ENCODE measurements at places on chromosomes 11 and 22.

GRCh38 chr11:6419009-6419631 is at the start of gene APBB1:
TSS of gene APBB1 (minus strand) at chr11:6419094. CDS start at chr11:6411347, 7,747 bp downstream.
- DNase-seq: peak; percentile 90

GRCh38 chr11:62774407-62774806 is 3.2 kb downstream of the TAF6L start:
- DNase-seq: no peak

DNA sequence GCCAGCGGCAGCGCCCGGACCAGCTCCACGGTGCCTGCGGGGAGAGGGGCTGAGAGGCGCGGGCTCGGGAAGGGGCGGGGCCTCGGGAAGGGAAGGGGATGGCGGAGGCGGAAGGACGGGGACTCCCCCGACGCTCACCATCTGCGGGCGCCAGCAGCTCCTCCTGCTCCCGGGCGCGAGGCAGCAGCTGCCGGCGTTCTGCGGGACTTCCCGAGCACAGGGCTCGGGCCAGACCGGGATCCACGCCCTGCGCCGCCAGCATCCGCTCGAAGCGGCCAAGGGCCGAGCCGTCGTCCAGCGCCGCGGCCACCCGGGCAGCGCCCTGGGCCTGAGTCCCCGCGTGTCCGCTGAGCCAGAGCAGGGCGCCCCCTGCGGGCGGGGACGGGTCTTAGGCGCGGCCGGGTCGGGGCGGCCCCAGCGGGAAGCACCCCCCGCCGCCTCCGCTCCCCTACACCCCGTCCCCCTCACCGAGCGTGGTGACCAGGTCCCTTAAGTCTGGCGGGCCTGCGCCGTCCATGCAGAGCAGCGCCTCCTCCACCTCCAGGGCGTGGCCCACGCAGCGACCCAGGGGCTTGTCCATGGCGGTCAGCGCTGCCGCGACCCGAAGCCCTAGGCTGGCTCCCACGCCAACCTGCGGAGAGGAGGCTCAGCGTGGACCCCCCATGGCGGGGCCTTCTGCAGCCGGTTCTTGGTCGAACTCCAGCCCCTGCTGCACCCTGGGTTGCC is 873 bp upstream of the SCO2 start:
- peak; percentile 94 for DNase-seq

- DNase-seq: no peak
Measured at GRCh38 chr11:115221461-115222069, 282.6 kb downstream of the CADM1 start.

- peak; percentile 79 for DNase-seq
Measured at GRCh38 chr11:72676861-72677341, 2.7 kb upstream of the PDE2A start.

DNA sequence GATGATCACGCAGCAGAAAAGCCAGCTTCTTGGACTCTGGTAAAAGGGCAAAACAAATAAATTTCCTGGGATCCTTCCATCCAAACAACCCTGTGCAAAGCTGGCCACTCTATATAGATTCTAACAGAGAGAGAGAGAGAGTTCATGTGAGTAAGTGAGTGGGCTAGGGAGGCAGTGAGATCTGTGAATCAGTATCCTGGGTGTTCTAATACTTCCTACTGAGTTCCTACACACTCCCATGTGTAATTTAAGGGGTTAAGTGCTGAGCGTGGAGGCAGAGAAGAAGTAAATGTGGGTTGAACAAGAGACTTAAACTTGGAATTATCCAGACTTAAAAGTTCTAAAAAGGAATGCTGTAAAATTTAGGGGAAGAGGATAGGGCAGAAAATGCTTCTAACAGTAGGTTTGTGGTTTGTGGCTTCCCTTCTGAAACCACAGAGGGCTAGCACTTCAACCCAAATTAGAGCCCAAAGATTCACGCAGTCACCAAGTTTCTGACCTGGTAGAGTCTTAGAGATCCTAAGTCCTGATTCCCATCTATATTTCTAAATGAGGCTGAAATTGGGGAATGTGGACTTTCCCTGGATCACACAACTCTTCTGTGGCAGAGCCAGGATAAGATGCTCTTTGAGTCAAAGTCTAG is 413.9 kb downstream of the TENM4 start:
- DNase-seq: no peak

GRCh38 chr22:42341779-42342178 is 71.3 kb upstream of the TCF20 start:
- DNase-seq: no peak

GRCh38 chr11:60161107-60161506 is 21.8 kb downstream of the MS4A6A start:
- DNase-seq: no peak

GRCh38 chr11:122441666-122442035 is 213.9 kb upstream of the UBASH3B start:
- DNase-seq: peak; percentile 66
